Suppressor macrophage treated with lipopolysaccharide for 1 hour (primary cell): ENCODE measurements at places on chromosomes 7 and 10.

DNA sequence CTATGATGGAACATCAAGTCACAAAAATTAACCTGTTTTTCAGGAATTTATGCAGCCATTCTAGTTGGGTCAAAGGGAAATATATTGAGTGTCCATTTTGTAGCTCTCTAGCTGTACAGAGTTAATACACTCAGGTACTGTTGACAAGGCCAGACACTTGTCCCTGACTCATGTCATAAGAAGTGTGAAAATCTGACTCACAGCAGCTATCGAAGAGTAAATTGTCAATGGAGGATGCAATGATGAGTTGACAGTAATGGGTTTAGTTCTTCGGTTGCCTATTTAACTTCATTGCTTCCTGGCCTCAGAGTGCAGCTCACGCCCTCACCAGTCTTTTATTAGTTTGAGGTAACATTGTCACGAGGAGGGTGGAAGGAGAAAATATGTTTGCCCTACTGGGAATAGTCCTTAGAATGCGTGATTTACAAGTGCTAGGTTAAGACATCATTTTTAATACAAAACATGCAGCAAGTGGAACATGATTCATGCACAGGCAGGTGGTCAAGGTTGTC lies 255.1 kb downstream of the XPNPEP1 start:
- no peak for DNase-seq

DNA sequence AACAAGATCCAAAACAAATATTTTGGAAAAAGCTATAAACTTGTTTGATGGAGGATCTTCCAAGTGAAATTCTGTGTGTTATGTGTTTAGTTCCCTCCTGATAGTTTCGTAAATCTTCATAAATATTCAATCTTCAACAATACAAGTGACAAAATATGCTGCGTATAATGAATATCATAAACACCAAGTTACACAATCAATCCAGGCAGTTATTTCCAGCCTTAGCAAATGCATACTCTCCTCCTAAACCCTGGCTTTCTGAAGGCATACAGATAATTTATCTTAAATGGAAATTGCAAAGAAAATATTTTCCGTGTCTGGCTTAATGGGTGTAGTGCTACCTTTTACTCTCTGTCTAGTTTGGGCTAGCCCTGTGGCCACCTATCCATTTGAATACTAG lies 864.9 kb upstream of the ZWINT start:
- DNase-seq: no peak

- DNase-seq: no peak
Observed at GRCh38 chr10:122477436-122477835, 16.1 kb downstream of the HTRA1 start.

DNA sequence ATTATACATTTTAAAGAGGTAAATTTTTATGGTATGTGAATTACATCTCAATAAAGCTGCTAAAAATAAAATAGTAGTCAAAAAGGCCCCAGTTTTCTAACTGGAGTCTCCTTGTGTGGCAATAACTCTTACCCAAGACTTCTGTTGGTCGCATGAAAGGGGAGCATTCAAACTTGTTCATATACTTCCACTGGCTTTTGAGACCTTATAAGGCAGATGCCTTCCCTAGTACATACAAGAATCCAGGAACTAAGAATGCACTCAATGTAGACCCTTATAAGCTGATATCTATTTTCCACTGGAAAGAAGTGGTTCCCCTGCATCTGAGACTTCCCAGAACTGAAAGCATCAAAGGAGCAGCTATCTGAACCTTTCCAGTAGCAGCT lies 13.0 kb downstream of the BCAP29 start:
- no peak for DNase-seq

DNA sequence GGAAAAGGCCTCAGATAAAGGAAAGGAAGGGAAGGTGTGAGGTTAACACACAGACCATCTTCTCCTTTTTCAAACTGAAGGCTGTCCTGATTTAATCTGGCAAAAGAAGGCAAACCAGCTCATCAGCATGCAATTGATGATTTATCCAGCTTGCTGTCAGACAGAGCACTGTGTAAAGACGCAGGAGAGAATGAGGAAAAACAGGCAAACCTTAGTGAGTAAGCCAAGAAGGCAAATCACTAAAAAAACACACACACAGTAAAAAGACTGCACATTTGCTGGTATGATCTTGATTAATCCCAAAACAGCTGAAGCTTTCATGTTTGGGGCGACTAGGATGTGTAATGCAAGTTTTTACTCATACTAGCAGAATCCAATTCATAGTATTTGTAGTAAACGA lies 65.8 kb upstream of the SKAP2 start:
- DNase-seq: no peak

DNA sequence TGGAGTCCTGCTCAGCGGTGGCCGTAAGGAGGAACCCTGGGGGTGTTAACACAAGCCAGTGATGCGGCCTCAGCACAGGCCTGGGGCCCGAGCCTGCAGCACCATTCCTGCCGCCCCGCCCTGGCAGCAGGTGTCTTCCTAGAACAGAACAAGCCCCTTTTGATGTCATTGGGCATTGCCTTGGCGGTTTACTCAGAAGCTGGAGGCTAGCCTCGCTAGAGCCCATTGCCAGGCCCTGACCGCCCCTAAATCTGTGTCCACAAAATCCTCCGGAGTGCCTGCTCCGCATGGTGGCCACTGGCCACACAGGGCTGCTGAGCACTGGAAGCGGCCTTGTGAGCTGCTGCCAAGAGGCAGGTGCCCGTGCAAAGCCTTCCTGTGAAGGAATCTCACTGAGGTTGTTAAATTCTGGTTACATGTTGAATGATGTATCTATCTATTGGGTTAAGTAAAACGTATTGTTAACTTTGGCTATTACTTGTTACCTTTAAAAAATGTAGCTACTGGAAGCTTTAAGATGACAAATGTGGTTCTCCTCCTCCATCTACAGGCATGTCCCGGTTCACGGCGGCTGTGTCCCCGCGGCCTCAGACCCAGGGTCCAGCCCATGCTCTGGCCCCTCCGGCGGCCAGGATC lies 1.2 kb upstream of the INPP5A start:
- no peak for DNase-seq

DNA sequence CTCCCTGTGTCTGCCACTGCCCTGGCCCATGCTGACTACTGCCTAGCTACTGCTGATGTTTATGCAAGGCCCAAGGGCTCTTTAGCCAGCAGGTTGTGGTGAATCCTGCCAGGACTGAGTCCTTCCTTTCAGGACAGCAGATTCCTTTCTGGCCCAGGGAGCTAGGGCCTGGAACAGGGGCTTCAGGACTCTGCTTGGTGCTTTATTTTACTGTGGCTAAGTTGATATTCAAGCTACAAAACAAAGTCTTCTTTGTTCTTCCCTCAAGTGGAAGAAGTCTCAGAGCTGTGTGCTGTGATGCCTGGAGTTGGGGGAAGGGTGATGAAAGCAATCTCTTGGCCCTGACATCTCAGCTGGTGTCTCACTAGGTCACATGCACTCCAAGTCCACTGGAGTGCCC lies 66.2 kb upstream of the NME8 start:
- DNase-seq: no peak

DNA sequence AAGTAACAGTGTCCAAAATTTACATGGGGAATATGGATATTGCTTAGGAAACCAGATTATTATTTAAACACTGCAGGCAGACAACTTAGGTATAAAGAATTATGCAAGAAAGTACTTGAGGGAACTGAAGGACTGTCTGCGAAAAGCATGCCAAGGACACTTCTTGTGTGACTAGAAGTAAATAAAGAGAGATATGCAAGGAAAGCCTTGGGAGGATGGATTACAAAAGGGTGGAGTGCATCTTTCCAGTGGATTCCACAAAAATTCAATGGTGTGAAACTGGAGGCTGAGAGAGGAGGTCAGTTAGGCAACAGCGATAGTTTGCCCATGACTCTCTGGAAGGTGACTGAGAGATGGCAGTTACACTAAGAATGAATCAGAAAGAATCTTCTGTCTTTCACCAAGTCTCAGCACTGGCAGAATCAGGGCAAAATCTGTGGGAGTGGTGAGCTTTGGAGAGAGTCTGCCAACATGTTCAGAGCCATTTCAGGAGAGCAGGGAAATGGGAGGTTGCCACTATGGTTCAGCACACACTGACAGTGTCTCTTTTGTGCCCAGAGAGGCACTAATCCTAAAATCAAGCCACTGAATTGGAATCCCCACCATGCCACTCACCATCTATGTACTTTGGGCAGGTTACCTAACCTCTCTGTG lies 331.6 kb downstream of the BMPER start:
- DNase-seq: no peak

DNA sequence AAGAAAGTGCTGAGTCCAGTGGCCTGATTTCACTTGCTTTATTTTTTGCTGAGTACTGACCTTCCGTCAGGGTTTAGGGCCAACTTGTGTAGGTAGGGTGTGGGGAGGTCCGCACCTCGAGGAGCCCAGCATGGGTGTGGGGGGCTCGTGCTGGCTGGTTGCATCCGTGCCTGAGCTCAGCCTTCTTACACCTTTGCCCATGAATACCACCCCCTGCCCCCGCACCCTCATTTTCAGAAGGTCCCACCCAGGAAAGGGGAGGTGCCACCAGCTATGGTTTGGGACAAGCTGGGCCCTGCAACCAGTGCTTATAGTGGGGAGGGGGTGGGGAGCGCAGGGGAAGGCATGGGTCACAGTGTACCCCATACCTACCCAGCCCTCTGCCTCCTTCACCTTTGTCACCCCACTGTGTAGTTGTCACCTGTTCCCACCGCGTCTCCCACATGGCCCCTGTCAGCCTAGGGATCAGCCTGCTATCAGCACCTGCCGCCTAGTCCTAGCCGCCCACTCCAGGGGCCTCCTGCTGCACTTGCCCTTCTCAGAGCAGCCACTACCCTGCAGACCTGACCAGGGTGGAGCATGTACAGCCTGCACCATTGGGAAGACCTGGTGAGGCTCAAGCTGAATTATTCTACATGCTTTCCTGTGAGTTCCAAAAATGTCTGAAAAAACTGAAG lies 146.2 kb upstream of the RET start:
- no peak for DNase-seq

DNA sequence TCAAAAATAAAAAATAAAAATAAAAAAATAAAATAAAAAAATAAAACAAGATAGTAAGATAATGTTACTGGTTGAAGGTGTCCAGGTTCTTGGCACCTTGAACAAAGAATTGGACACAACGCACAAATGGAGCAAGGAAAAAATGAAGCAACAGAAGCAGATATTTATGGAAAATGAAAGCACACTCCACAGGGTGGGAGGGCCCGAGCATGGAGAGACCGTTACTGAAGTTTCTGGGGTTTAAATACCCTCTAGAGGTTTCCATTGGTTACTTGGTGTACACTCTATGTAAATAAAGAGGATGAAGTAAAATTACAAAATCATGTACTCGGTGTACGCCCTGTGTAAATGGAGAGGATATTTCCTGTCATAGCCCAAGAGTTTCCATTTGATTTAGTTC lies 15.7 kb upstream of the PFKP start:
- no peak for DNase-seq

DNA sequence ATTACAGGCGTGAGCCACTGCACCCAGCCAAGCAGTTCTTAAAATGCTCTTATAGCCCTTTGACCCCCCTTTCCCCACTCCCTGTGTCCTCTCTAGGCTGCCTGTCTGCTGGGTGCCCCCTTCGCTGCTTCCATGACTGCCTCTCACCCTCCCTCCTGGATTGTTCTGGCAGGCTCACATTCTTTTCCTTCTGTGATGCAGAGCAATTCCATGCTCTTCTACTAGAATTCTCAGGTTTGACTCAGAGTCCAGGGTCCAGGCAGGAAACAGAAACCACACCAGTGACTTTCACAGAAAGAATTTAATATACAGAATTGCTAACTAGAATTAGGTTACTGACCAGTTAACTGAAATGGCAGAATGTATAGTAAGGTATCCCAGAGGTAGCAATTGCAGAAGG lies 244.8 kb downstream of the BAMBI start:
- DNase-seq: no peak

GRCh38 chr7:1844951-1845390 lies 174.9 kb downstream of the ELFN1 start:
- no peak for DNase-seq

- DNase-seq: peak; percentile 63
Observed at GRCh38 chr10:112471878-112472487, 25.0 kb downstream of the VTI1A start.

DNA sequence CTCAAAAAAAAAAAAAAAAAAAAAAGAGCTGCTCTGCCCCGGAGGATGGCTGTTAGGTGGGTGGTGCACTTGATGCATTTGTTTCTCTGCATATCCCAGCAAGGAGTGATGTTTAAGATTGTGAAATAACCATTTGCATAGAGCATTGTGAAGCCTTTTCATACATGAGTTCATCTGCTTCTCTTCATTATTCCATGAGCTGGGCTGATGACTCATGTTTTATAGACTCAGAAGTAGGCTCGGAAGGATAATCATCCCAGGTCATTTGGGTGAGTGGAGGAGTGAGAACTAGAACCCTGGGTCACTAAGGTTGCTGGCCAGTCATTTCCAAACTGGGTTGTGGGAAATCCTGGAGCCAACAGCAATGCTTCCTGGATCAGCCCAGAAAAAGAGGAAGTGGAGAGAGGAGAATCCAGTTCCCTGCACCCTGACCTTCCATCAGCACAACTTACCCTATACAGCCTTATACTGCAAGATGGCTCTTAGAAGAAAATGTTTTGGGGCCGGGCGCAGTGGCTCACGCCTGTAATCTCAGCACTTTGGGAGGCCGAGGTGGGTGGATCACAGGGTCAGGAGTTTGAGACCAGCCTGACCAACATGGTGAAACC lies 45.3 kb downstream of the TACC2 start:
- no peak for DNase-seq

DNA sequence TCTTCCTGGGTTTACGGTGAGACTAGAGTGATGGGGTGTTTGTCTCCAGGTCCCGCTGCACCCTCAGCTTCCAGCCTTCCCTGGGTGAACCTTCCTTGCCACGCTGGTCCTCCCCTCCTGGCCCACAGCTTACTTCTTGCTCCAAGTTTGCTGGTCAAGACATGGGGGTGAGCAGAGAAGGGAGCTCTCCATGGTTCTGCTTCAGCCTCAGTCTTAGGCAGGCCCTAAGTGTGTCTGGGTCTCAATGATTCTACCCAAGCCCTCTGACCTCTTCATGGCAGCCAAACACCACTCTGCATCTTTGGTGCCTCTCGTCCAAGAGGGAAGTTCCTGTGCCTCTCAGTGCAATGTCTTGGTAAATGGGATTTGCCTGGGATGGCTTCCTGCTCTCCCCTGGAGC lies 356.5 kb upstream of the KLF6 start:
- DNase-seq: peak; percentile 24

- no peak for DNase-seq
Observed at GRCh38 chr10:86918022-86918471, 39.4 kb downstream of the MMRN2 start.

- DNase-seq: peak; percentile 47
Observed at GRCh38 chr7:140229591-140230515, 53.1 kb upstream of the KDM7A start.

DNA sequence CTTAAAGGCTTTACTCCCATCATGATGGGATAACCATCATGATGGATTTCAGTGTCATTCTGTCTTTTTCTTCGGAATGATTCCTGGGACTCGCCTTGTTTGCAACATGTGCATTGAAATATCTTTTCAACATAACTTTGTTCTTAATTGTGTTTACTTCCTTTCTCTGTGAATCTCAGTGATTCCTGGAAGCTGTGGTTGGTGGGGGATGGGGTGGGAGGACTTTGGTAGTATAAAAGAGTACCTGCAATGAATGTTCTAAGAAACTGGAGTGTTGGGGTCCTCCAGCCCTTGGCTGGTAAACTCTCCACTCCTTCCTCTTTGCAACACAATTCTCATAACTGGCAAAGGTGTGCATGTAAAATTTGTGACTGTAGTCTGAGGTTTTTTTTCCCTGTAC lies 11.5 kb upstream of the SH2D4B start:
- no peak for DNase-seq
